Fibroblast of skin of scalp (primary cell): ENCODE measurements at places on chromosomes 16 and 17.
A peak's percentile ranks its signal among the peaks of the same experiment; 100 is the strongest.

DNA sequence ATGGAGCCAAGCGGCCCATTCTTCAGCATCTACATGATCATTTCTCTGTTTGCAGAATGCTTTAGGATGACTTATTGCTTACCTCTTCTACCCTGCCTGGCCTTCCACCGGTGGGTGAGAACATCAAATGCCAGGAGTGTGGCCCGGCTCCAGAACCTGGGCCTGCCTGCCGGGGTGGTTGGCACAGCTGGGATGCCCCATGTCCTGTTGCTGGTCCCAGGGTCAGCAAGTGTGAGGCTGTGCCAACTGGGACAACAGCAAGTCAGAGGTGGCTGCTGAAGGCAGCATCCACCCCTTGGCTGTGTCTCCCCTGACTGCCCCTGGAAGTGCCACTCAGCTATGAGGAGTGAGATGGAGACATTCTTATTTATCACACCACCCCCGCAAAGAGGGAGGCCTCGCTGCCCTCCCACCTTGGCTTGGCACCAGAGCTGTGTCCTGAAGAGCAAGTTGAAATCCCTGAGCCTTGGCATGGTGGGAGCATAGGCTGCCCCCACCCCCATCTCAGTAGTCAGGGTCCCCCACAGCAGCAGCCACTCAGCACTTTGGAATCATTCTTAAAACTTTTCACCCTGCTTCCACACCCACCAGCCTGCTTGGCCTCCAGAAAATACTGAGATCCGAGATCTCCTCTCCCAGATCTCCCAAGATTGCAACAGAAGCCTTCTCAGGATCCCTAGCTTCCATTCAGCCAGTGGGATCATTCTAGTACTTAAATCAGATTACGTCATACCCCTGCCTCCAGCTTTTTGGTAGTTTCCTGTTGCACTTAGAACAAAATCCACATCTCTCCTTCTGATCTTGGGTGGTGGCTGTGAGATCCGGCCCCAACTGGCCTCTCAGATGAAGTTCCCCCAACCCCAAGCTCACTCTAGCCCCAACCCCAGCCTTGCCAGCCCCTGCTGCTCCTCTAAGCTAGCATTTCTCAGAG, 127.5 kb downstream of the SOCS1 start:
- peak; percentile 60 for DNase-seq

DNA sequence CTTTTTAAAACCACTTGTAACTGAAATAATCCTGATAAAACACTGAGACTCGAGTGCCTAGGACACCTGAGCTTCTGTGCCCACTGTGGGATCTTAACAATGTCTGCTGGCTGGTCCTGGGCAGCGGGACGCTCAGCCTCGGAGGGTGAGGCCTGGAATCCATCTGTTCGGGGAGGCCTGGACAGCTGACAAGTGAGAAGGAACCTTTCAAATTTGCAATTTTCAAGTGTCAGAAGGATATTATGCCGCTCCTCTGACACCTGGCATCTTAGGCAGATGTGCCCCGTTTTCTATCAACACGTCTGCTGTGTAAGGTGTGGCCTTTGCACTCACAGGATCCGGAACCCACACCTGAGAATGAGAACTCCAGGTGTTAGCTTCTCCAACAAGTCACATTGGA, 33.1 kb upstream of the C16orf78 start:
- no peak for DNase-seq

DNA sequence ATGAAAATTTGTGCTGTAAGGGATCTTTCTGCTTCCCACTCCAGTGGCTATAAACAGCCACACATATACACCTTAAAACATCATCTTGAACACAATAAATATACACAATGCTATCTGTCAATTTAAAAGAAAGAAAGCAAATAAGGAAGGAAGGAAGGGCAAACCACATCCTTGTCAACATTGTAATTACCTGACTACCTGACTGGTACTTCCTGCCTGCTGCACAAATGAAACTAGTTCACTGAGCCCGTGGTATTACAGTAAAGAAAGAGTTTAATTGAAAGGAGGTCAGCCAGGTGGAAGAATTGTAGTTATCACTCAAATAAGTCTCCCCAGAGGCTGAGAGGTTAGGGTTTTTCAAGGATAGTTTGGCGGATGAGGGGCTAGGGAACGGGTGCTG, 344.4 kb upstream of the ASIC2 start:
- no peak for DNase-seq

- peak; percentile 27 for DNase-seq
Measured at GRCh38 chr16:85313526-85314301, 201.4 kb upstream of the CIBAR2 start.

DNA sequence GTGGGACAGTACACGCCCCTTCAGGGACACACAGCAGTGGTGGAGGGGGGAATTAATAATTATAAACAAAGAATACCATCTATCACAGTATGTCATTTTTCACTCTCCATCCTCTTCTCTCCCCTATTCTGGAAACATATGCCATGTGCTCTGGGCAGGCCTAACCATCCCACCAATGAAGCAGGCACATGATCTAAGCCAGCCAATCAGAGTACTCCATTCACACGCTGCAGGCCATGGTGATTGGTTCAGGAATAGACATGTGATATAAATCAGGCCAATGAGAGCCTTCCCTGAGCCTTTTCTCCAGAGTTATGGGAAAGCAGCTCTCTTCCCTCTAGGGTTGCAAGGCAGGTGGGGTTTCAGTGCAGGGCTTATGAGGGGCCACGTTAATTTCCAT, 36.5 kb downstream of the GSG1L start:
- DNase-seq, result no peak
